ENCODE measurements at places on chromosomes 1 and 21.

- no peak for DNase-seq
Measured at GRCh38 chr1:234526922-234527321, 47.9 kb upstream of the TARBP1 start.

- DNase-seq: no peak
Measured at GRCh38 chr1:166307261-166308188, 140.7 kb upstream of the FAM78B start.

- DNase-seq: no peak
Measured at GRCh38 chr21:35358008-35358407, 308.9 kb upstream of the RUNX1 start.

DNA sequence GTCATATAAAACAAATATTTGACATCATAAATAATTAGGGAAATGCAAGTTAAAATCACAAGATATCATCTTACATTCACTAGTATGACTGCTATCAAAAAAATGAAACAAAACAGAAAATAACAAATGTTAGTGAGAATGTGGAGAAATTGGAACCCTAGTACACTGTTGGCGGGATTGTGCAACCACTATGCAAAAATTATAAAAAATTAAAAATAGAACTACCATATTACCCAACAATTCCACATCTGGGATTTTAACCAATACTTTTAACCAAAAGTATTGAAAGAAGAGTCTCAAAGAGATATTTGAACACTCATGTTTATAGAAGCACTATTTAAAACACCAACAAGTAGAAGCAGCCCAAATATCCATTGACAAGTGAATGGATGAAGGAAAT lies 797.2 kb upstream of the ADAMTS5 start:
- DNase-seq: no peak

GRCh38 chr1:245611251-245611650 lies 456.5 kb downstream of the KIF26B start:
- DNase-seq: no peak

DNA sequence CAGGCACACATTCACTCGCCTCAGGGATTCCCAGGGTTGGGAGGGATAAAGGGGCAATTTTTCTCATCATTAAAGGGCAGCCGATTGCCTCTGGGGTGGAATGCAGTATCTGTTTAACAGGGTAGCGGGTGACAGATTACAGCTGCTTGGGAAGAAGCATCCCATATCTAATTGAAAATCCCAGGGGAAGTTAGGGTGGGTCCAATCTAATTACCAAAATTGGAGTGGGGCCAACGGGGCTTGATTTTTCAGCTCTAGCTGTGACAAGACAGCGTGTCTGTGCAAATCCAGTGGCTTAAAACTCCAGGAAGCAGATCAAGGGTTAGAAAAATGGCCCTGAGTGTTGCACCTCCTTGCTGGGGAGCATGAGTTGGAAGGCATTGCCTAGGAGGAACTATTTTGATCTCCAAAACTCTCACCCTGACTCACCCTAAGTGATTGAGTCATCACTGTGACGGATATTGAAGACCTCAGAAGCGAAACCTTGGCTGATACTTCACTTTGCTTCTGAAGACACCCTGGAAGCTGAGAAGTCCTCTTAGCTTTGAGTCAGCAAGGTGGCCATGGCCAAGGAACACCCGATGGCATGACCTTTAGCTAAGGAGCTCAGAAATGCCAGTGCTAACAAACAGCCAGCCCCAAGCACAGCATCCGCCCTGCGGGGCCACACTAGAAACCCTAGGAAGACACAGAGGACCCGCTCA lies 46.0 kb downstream of the GRHL3 start:
- no peak for DNase-seq

DNA sequence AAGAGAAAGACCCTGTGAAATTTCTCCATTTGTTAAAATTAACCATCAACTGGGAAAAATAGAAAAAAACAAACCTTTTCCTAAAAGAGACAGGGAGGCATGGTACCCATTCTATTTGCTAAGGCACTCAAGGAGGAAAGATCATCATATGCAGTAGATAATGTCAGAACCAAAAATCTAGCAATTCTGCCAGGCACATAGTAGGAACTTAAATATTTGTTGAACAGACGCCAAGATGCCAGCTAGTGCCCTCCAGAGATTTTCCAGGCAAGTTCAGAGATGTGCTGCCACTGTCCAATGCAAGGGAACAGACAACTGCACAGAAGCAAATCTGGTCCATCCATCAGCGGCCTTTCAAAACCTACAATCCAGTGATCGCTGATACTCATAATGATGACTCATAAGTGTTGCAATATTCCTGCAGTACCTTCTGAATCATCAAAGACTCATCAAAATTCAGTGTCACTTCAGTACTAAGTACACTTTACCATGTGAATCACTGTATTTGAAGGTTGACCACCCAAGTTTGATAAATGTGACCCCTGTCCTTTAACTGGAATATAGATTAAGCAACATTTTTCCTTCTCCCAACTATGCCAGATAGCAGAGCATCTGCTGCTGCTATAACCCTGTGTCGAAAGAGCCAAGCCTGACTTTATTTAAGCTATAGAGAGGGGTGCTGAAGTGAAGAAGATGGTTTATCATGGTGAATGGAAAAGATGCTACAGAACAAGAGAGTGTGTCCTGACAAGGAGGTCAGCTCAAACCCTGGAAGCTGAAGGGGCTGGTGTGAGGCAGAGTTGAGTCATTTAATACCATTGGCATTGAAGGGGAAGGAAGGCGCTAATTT lies 99.1 kb downstream of the MT1HL1 start:
- peak; percentile 54 for DNase-seq

DNA sequence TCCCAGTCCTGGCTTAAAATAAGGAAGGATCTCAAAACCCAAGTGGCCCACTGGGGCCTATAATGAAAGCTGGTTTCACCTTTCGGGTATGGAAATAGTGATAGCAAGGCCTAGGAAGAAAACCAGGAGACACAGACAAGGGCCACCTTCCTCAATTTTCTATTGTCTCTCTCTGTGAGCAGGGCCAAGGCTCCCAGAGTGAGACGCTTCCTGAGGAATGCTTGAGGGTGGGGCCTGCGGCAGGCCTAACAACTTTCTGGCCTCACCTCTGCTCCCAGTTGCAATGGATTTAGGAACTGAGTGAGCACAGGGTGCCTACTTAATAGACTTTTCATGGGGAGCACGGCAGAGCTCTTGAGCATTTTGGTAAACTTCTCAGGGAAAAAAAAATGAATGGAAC lies 300.9 kb downstream of the ASTN1 start:
- DNase-seq: no peak

DNA sequence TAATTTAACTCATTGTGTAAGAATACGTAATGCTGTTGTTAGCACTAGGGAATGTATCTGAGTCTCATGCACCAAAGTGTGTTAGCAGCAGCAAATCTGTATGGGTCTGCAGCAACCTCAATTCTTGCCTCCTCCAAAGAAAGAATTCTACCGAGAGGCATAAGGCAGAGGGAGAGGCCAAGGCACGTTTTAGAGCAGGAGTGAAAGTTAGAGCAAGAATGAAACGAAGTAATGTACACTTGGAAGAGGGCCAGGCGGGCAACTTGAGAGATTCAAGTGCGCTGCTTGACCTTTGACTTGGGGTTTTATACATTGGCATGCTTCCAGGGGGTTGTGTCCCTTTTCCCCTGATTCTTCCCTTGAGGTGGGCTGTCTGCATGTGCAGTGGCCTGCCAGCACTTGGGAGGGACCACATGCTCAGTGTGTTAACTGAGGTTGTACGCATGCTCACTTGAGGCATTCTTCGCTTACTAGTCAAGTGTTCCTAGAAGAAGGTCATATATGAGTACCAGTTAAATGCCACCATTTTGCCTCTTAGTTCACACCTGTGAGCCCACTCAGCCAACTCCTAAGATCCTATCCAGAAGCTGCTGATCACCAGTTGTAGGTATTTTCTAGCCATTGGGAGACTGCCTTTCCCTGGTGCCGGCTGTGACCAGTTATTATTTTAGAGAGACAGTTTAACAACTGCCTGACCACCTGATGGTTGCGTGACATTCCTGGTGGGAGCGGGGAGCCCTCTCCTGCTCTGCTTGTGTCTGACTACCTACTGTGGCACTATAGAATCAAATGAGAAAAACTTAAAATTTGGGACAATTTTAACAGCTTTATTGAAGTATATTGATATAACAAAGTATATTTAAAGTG lies 2.7 kb upstream of the CNN3 start:
- DNase-seq: no peak

- DNase-seq: peak; percentile 50
Measured at GRCh38 chr1:201945157-201945556, 1.2 kb downstream of the LMOD1 start.

GRCh38 chr1:210736713-210737112 lies 397.2 kb downstream of the KCNH1 start:
- DNase-seq: no peak

GRCh38 chr1:208141610-208142192 lies 102.5 kb downstream of the PLXNA2 start:
- DNase-seq: no peak

DNA sequence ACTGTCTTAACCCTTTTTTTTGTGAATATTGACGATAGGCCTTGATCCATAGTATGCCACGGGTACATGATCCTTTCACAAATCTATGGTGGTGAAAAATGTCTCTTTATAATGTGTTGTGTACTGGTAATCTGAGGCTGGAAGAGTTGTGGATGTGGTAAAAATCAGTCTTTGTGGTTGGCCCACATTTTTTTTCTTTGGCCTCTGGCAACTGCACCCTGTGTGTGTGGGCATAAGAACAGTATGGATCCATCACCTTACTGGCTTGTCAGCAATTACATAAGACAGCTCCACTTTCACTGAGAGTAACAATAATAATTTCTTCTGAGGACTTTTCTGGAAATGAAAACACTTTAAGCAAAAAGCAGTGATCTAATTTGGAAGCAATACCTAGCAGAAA lies 101.6 kb downstream of the GABPA start:
- DNase-seq: no peak

- DNase-seq: no peak
Measured at GRCh38 chr1:23577056-23578004, 18.0 kb upstream of the ID3 start.

DNA sequence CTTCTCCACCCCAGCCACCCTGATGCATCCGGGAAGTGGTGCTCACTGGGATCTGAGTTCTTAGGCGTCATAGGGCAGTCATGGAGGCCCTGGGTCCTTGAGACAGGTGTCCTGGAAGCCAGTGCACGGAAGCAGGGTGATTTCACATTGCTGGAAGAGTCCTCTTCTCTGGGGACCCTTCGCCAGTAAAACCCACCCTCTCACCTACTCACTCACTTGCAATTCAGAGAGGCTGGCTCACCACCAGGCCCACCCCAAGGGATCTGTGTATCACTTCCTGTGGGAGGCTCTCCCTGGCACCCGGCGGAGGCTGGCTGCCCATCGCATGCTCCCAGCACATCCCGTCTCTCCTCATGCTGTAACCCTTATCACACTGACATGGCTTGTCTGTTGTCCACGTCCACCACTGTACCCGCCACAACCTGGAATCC lies 40.2 kb upstream of the EPS8L3 start:
- no peak for DNase-seq

DNA sequence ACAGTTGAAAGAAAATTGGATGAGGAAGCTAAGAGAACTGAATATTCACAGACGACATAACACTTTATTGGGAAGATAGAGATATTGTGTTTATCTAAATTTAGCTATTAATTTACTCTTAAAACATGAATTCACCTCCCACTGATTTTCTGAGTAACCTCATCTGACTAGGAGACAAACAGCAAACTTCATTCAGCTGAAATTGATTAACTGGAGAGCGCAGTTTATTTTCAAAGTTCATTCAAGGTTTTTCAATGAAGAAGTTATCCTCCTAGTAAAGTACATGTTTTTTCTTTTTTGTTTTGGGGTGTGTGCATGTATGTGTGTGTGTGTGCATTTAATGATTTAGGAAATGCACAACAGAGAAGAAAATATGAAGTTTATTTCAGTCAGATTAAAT lies 215.0 kb downstream of the KCNT2 start:
- no peak for DNase-seq

DNA sequence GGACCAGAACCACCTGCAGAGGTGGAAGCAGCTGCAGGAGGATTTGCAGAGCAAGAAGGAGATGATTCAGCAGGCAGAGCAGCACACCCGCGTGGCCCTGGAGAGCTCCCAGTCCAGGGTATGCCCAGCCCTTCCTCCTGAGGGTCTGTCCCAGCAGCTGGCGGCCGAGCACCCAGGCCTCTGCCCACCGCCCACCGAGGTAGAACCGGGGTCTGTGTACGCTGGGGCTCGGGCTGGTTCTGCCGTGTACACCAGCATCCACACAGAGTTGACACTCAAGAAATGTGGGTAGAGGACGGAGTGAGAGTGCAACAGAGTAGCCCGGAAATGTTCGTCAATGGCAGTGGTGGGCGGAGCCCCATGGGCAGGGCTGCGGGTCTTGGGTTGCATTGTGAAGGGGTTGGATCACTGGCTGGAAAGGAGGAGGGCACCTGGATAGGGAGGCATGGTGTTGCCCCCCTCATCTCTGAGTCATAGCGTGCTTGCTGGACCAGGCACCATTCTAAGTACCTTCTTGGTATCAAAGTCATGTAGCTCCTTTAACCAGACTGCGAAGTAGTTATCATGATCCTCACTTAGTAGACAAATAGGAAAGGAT lies 5.1 kb upstream of the SMIM1 start:
- no peak for DNase-seq

GRCh38 chr1:199955235-199955634 lies 72.3 kb upstream of the NR5A2 start:
- DNase-seq: no peak

- peak; percentile 36 for DNase-seq
Measured at GRCh38 chr1:172401892-172402291, 18.6 kb upstream of the C1orf105 start.

DNA sequence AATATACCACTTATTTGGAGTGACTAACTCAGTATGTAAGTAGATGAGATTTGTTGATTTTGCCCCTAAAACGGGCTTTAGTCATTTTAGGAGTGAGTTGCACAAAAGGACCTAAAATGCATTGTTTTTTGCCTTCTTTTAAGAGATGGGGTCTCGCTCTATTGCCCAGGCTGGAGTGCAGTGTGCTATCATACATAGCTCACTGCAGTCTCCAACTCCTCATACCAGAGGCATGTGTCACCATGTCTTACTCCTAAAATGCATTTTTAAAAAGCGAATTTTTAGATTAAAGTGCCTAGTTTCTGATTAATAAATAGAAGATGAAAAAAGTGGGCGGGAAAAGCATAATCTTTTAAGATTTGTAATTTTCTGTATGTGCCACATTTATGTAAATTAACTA lies 11.5 kb upstream of the NEXN start:
- no peak for DNase-seq

DNA sequence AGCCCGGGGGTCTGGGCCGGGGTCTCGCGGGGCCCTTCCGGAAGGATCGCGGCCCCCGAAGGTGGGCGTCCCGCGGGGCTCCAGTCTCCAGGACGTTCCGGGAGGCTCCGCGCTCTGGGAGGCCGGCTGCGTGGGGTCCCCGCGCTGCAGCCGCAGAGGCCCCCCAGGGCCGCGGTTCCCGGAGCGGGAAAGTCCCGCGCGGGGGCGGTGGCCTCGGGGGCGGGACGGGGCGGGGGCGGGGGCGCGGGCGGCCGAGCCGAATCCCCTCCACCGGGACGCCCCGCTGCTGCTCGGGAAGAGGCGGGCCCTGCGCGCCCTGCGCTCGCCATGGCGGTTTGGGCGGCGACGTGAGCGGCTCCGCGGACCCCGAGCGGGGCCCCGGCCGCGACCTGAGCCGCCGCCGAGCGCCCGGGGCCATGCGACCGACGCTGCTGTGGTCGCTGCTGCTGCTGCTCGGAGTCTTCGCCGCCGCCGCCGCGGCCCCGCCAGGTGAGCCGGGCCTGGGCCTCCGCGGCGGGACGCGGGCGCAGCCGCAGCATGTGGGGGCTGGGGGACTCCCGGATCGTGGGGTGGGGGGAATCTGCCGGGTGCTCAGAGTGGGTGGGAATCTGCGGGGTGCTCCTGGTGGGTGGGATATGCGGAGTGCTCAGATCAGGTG lies at the start of gene IFNGR2:
Gene IFNGR2 (plus strand): TSS at position 286 of the 658 bp plus-strand sequence. CDS start 131 bp downstream, at position 417.
- DNase-seq: peak; percentile 67

GRCh38 chr1:14941864-14942263 lies 211.7 kb upstream of the TMEM51 start:
- DNase-seq: no peak

Data from hematopoietic multipotent progenitor cell treated with erythropoietin and hydrocortisone succinate and interleukin-3 and kit ligand, for 4 days (in vitro differentiated cells).